ENCODE measurements at places on chromosomes 2 and 18. TPM values are rescaled to one million over a fixed set of nuclear protein-coding genes. Genes with fewer than 3 reads are reported as not detected.

The C2orf66 gene
- total RNA-seq, result 0.26 TPM

The KCNF1 gene
- total RNA-seq, result 2.6 TPM

The HOXD8 gene
- total RNA-seq, result not detected

The ACTG2 gene
- 4.1 TPM for total RNA-seq

The SOCS6 gene
- 44.1 TPM for total RNA-seq

The FBXO15 gene
- 0.83 TPM for total RNA-seq

The DYNAP gene
- total RNA-seq, result not detected

The DBI gene
- total RNA-seq, result 128 TPM

The LIMS4 gene
- total RNA-seq, result 0.26 TPM

The GRP gene
- not detected for total RNA-seq

The ARHGEF33 gene
- 0.50 TPM for total RNA-seq

The FASTKD2 gene
- total RNA-seq, result 37.8 TPM
